Stimulated activated CD4-positive, alpha-beta T cell treated with anti-CD3 and anti-CD28 coated beads, TNF-alpha, amount 100 ng/mL, for 48 hours (primary cell): ENCODE measurements at places on chromosomes 3 and 15.

DNA sequence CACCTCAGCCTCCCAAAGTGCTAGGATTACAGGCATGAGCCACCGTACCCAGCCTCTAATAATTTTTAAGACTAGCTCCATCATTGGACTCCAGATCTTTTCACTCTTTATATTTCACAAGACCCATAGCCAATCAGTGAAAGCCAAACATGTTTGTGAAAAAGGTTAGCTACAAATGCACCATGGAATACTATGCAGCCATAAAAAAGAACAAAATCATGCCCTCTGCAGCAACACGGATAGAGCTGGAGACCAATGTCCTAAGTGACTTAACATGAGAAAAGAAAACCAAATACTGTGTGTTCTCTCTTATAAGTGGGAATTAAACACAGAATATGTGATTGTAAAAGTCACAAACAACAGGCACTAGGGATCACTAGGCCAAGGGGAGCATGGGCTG is 3.2 kb downstream of the SCAPER start:
- DNase-seq: no peak

DNA sequence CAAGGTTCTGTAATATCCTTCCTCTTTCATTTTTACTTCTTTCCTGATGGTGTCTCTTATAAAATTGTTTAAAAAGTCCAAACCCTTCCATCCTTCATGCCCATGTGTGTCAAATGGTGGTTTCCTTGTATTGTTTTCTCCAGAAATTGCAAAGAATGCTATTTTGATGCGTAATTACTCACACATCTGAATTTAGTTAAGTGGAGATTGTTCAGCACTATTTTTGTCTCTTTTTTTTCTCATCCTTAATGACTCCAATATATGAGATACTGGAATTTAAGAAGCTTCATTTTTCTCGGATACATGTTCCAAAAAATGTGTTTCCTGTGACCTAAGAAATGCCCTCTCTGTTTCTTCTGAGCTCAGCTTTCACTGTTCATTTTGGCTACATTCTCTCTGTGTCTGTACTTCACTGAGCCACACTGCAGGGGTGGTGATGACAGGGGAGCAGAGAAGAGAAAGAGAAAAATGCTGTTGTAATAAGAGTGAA is 799.8 kb downstream of the DIPK2A start:
- DNase-seq: no peak

DNA sequence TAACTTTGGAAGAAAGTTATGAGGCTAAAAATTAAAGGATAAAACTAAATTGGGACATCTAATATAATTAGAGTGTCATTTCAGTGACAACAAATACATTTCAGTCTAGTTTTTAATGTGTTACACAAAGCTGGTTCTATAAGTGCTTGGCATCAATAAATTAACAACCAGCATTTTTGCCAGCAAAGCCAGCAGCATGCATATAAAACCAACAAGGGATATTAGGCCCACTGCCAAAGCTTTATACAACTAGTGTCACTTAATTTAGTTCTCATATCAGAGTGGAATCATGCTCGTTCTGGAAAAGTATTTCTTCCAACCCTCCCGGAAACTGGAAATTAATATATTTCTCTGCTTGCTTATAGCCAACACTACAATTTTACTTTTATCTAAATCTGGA is 88.8 kb downstream of the THBS1 start:
- DNase-seq: no peak

DNA sequence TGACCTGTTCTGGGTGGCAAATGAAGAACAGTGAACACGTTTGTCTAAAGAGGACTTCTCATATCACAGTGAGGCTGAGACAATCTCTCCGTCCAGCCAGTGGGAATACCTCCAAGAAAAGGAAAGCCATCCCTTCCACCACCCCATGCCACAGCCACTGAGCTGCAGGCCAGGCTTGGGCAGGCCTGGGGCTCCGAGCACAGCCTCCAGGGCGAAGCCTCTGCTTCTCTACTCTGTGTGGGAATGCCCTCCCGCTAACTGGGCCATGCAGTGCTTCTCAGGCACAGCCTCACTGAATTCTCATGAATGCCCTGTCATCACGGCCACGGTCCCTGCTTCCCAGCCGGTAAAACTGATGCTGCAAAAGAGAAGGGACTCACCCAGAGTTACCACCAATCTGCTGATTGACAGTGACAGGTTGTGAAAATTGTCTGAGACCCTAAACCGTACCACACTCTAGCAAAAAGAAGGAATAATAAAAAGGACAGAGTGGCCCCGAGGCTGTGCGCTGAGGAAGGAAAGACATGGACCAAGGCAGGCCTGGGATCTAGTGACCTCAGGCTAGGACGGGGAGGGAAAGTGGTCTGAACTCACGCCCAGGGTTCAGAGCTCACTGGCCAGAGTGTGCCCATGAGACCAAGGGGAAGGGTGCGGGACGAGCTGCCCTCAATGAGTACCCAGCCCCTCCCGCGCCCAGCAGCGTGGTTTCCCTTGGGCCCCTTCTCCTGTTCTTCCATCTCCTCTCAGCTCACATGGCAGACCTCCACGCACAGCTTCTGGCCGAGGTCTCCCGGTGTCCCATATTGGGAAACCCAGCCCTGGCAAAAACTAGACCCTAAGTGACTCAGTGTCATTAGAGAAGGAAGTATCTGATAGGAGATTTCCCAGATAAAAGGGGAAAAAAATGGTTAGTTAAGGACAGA is 52.8 kb downstream of the DHX30 start:
- DNase-seq: no peak

- DNase-seq: no peak
These were observed 51.1 kb downstream of the SYNM start for GRCh38 chr15:99155961-99156443.

GRCh38 chr15:84862214-84862975 is 22.1 kb upstream of the SLC28A1 start:
- DNase-seq: no peak

GRCh38 chr3:132710311-132710710 is 11.9 kb downstream of the NPHP3 start:
- no peak for DNase-seq

- DNase-seq: no peak
These were observed 300.5 kb upstream of the MME start for GRCh38 chr3:154779571-154779970.

- no peak for DNase-seq
These were observed 27.9 kb downstream of the MINDY4B start for GRCh38 chr3:150877303-150877702.

GRCh38 chr3:161336661-161337060 is 34.7 kb downstream of the SPTSSB start:
- DNase-seq: no peak
